ENCODE measurements at places on chromosomes 6 and 20.

GRCh38 chr20:33624399-33624798 lies 37.7 kb upstream of the C20orf144 start:
- no peak for DNase-seq

- no peak for DNase-seq
Observed at GRCh38 chr20:8021541-8022269, 2.1 kb upstream of the TMX4 start.

DNA sequence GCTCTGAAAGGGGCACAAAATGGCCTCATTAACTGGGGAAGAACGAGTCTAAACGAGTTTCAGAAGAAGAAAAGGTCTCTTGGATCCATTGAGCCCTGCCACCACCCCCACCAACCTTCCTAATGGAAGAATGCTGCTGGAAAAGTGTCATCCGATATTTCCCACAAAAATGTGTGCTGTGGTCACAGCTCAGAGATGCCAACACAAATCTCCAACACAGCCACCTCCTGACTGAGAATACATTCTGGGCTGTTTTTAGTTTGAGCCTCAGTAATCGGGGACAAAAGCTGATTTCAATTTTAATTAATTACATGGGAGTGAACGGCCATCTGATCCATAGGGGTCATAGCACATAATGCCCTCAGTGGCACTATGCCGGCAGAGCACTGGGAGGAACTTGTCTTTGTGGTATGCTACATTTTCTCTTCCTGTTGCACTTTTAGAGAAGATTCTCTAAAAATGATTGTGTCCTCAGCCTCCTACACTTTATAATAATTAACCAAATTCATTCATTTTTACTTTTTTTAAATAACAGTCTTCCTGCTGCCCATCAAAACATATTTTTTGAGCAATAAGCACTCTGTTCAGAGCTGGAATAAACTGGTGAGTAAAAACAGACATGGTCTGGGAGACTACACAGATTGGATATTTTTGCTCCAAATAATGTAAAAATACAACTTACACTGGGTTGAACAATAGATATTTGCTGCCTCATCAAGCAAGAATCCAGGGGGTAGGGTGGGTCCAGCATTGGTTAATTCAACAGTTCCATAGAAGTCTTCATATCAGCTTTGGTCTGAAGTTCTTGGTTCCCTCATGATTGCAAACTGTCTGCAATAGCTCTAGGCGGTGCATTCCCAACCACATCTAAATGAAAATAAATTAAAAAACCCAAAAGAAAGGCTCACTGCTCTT lies 143.6 kb upstream of the TMEM170B start:
- DNase-seq = no peak

GRCh38 chr6:17204533-17204932 lies 76.6 kb upstream of the RBM24 start:
- DNase-seq = no peak

DNA sequence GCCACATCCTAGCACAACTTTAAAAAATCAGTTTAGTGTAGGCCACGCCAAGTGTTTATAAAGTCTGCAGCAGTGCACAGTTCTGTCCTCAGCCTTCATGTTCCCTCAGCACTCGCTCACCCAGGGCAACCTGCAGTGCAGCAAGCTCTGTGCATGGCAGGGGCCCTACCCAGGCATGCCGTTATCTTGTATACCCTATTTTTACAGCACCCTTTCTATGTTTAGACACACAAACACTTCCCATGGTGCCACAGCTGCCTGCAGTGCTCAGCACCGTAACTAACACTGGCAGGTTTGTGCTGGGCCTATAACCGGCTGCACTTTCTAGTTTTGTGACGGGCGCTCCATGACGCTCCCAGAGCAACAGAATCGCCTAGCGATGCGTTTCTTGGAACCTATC lies 43.8 kb downstream of the ZBTB46 start:
- no peak for DNase-seq

DNA sequence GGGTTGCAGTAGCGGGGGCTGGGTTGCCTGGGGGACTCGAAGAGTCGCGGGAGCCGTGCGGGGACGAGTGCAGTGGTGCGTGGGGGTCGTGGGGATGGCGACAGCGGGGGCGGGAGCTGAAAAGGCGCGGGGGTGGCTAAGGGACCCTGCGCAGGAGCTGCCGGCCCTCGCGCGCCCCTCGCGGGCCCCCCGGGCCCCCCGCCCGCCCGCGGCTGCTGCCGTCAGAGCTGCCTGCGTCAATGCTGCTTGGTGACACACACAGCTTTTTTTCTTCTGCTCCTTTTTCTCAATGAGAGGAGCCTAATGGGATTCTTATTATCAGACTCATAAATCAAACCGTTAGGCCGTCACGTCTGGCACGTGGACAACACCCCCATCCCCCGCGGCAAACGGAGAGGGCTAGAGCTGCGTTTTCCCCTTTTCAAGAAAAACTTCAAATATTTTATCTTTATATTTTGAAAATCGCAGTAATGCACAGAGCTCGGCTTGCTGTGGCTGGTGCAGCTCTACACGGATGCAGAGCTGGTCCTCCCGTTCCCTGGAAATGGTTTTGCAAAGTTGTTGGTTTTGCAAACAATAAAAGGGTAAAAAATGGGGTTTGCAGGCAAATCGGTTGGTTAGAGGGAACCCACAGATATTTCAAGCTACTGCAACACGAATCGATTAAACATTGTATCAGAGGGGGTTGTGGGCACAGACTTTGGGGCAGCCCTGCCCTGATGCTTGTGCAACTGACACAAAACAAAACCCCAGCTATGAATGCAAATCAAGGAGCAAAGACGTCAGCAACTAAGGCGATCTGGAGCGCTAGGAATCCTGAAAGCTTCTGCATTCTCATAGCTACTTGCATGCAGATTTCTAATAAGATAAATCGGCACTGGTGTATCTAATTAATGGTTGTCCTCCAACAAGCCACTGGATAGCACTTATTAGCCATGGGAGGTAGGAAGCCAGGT lies 161.4 kb downstream of the TBXT start:
- DNase-seq = no peak

- no peak for DNase-seq
Observed at GRCh38 chr6:16184129-16184528, 54.3 kb upstream of the GMPR start.

- no peak for DNase-seq
Observed at GRCh38 chr20:36092398-36093024, 62.0 kb upstream of the EPB41L1 start.

DNA sequence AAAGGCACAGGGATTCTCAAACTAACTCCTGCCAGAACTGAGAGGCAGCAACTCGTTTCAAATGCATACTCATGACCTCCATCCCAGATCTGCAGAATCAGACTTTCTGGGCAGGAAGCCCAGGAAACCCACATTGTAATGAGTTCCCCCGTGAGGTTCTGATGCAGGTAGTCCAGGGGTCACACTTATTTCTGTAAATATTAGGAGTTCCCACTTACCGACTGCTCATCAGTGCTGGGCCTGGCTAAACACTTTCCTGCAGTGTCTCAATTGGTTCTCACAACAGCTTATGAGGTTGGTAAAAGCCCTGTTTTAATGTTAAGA lies 11.6 kb downstream of the DUSP15 start:
- DNase-seq = no peak

DNA sequence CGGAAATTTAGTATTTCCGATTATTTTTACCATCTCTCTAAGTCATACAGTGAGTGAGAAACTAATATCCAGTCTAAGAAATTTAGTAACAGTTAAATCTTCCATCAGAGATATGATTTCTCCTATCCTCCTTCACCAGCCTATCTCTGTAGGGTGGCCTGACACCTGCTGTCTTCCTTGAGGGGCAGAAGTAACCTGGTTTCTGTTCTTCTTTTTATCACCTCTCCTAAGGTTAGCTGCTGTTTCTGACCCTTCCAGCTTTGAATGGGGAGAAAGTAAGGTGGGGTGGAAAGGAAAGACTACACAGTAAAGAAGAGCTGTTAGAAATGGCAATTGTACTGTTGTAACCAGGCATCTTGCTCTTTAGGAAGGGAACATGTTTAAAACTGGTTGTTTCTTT lies 447.7 kb downstream of the PHF3 start:
- no peak for DNase-seq

DNA sequence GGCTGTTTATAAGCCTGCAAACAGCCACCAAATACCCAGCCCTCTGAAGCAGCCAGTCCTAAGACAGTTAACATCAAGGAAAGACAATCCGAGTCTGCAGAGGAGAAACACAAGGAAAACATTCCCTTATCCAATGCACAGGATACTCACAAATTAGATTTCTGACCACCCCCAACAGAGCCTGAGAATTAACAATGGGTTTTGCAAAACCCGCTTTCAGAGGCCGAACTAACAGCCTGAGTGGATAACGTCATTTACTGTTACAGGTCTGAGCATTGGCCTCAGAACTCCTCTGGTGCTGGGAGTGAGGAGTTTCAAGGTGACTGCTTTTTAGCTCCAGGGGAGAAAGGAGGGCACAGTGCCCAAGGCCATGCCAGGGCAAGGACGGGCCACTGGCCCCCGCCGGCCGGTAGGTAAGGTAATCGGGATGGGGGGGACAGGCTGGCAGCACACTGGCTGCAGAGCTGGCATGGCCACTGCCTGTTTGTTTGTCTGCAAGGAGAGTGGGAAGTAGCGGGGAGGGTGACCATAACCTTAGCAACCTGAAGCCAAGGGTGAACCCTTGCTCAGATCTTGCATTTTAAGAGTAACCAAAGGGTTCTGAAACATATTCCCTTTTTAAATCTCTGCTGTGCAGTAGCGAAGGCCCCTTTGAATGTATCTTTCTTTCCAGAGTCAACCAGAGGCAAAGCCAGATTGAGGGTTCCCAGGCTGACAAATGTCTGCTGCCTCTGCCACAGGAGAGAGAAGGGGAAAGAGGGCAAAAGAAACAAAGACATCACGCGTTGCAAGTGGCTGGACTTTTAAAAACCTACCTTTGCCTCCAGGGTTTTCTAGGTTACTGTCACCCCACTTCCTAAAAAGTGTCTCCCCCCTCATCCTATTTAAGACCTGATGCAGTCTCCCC lies 3.9 kb downstream of the ZMYND8 start:
- no peak for DNase-seq

- no peak for DNase-seq
Observed at GRCh38 chr20:40948465-40949267, 80.0 kb upstream of the TOP1 start.

DNA sequence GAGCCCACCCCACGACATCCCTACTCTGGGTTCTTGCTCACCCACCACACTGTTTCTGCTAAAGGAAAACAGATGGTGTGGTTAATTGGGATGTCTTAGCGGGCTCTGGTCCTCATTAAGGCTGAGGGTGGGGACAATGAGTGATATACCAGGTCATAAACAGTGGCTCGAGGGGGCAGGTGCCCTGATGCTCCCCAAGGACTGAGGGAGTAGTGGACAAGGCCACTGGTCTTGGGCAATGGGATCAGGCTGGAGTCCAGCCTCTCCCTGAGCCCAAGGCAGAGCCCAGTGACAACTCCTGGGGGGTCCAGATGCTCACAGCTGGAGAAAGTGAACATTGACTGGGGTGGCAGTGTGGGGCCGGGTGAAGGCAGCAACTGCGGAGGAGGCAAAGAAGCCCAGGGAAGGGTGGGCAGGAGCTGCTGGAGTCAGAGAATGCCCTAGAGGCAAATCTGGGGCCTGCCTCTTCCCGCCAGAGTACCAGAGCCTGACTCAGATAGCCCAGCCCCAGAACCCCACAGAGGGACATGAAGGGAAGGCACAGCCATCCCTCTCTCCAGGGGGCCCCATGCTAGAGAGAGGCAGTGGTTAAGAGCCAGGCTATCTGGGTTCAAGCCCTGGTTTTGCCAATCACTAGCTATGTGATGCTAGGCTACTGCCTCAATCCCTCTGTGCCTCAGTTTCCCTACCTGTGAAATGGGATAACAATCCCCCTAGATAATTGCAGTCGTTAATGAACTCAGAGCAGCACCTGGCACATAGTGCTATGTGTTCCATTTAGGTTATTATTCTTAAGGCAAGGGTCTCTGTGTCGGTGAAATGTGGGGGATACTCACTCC lies 72.3 kb downstream of the MRPL14 start:
- DNase-seq = peak; percentile 71

- DNase-seq = peak; percentile 21
Observed at GRCh38 chr20:50762435-50763220, 31.2 kb downstream of the PARD6B start.

- no peak for DNase-seq
Observed at GRCh38 chr6:15595461-15596173, 67.2 kb downstream of the DTNBP1 start.

DNA sequence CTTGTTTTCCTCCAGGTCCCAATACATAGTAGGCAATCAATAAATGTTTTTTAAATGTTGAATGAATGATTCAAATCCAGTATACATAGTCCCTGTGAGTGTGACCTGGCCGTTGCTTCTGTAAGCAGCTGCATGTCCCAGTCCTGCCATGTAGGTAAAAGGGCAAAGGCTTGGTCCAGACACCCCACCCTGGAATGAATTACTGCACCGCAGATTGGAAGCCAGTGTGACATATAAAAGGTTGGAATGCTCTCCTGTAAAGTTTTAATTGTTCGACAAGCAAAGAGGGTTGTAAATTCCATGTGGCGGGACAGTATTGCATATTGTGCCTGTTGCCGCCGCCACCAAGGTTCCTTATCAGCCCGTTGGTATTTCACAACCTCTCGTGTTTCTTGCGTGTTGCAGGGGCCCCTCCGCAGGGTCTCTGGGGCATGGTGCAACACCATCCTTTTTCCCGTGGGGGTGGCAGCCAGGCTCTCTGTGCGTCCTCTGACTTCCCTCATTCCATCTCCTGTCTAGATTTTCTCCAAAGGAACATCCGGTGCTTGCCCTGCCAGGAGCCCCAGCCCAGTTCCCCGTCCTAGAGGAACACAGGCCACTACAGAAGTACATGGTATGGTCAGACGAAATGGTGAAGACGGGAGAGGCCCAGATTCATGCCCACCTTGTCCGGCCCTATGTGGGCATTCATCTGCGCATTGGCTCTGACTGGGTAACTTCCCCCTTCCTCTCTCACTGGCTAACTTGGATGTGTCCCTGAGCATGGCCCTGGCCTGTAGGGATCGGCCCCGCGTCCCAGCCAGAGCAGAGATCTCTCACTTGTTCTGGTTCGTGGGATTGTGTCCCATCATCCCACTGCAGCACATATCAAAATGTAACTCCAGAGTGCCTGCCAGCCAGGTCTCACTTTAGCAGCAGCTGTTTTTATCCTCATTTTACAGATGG lies 20.3 kb downstream of the POFUT1 start:
- peak; percentile 23 for DNase-seq

DNA sequence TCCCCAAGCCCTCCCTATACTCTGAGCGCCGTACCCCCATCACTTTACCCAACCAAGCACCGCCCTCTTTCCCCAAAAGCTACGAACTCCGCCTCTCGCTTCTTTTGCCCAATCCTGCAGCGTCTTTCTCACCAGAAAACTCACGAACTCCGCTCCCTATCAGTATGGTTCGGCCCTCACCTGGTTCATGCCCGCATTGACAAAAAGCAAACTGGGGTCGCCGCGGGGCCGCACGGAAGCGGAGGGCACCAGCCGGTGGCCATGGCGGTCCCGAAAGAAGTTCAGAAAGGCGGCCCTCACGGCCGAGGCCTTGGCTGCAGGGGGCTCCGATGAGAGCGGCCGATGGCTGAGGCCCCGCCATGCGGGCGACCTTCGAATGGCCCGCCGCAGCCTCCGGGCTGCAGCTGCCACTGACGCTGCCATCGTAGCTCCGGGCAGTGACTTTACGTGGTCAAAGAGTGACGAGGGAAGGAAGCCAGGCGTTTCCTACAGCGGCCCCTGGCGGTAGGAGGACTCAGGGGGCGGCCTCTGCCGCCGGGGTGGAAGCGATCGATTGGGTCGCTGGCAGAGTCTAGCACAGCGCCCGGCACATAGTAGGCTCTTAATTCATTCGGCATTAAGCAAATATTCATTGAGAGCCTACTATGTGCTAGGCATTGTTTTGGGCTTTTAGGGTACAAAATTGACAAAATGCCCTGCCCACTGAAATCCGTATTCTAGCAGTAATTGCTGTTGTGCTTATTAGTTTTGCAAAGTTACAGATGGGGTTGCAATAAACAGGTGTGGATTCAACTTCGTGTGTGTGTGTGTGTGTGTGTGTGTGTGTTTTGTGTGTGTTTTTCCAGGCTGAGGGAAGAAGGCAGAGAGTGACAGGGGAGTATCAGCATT lies at the start of gene AARS2:
Gene AARS2, minus strand, starts transcription at position 447 of the 888 bp plus-strand sequence. Its CDS starts 24 bp downstream, at position 423.
- DNase-seq = peak; percentile 46

Measured in AG09309 (cell line).